ENCODE measurements at places on chromosomes 16 and 17. TPM values are rescaled to one million over a fixed set of nuclear protein-coding genes. Genes with fewer than 3 reads are reported as not detected.

The SMIM5 gene
- total RNA-seq, result 0.07 TPM

The KRT27 gene
- not detected for total RNA-seq

DNA sequence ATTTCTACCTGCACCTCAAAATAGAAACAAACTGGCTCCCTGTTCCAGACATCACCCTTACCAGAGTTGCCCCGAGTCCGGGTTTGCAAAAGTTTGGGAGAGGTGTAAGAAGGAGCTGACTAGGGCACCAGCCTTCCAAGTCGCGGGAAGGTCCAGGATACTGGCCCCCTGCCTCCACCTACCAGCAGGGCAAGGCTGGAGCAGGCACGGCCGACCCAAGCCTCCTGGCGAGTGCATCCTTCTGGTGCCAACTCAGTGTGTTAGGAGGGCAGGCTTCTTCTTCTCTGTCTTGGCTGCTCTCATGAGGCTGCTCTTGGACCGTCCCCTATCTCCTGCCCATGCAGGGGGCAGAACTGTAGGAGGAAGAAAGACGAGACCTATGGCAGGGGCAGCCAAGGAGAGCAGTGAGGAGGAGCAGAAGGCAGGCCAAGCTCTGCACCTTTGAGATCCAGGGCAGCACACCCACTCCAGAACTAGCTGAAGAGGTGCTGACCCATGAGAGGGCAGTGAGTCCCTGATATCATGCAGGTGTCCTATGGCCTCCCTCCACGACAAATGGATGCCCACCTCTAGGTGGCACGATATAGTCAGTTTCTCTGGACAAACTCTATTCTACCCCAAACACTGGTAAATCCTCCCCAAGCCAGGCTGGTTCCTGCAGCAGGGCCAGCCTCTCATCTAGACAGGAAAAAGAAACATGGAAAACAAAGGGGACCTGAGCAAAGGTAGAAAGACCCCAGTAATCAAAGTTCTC is 54.4 kb downstream of the CYTH1 start:
- DNase-seq, result no peak

- no peak for DNase-seq
These were observed 41.3 kb downstream of the GPRC5B start for GRCh38 chr16:19843371-19843770.

DNA sequence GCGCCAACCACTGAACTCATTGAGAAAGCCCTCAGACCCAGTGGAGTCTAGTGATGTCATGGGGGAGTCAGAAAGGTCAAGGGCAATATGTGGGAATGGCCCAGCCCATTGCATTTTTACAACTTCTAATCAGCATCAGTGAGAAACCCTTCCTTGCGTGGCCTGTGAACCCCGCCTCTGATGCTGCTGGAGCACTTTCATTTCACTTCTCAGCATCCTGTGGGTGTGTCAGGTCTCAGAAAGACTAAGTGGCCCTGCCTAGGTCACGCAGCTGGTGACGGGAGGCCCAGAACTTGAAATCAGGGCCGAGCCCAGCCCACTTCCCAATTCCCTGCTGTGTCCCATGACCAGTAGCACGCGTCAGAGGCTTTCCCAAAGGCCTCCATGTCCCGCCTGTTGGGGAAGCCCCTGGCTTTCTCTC is 6.1 kb downstream of the DNAI2 start:
- DNase-seq, result no peak

DNA sequence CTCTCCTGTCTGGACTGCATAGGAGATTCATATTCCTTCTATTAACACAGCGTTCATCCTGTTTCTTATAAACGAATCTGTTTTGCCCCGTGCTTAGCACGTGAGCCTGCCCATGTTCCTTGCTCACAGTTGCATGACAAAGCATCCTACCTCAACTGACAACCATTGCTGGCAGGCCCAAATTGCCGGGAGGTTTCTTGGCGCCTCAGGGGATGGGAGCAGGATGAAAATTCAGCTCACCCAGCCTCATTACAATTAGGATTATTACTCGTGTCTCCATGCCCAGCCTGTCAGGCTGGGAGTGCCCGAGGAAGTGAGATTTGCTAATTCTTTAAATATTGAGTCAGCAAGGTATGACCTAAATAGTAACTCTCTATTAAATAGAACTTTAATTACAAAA is 36.7 kb upstream of the HELZ start:
- no peak for DNase-seq

DNA sequence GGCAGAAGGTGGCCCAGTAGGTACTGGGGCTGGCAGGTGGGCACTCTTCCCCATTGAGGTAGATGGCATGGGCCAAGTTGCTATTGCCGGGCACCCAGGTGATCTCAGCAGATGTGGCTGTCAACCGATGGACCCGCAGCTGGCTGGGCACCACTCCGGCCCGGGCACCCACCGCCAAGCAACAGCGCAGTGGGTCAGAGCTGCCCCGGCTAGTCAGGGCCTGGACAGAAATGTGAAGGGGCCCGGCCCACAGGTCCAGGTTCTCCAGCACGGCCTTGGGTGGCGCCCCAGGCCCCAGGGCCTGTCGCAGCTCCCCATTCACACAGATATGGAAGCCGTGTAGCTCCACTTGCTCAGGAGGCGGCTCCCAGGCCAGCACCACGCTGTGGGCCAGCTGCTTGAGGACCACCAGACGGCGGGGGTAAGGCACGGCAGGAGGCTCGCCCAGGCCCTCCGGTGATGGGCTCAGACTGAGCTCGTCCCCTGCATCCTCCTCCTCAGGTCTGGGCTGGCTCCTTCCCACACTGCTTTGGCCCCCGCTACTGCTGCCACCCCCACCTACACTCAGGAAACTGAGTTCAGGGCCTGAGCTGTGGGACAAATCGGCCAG is 16.5 kb downstream of the TSPOAP1 start:
- DNase-seq, result no peak

- no peak for DNase-seq
These were observed 94.6 kb upstream of the TBX2 start for GRCh38 chr17:61305024-61305423.

DNA sequence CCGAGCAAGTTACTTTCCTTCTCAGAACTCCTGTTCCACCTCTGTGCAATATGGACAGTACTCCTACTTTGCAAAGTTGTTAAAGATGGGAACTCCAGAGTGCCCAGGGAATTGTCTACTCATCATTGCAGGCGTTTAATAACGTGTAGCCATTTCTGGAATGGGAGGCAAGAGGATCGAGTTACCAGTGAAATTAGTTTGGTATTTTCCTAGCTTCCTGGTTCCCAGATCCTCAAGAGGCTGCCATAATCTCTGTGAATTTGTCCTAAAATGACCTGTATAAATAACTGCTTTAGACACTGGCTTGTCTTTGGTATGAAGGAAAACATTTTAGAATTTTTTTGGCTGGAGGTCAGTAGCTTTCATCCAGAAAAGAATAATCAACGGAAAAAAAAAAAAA is 27.7 kb downstream of the WWOX start:
- peak; percentile 37 for DNase-seq

DNA sequence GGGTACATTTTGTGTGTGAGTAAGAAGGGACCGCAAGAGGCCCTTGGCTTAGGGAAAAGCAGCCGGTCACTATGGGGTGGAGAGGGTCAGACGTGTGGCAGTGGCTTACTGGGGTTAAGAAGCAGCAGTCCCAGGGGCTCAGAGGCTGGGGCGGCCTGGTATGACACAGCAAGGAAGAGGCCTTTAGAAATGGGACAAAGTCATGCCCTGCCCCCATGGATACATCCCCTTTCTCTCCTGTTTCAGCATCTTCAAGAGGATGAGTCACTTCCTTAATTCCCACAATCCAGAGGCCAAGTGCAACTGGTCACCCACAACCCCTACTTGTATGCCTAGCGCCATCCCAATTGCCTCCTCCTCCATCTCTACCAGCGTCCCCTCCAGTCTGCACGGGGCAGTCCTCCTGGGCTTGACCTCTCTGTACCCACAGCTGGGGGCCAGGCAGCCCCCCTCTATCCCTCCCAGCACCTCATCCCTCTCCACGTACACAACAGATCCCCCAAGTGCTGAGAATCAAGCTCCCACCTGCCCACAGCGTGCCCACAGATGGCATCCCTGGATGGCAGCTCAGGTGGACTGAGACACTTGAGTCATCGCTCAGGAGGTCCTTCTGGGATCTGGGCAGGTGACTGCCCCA is 6.9 kb upstream of the EFTUD2 start:
- DNase-seq, result peak; percentile 94
